Cardiac fibroblast (primary cell): ENCODE measurements at places on chromosomes 7 and 10.

DNA sequence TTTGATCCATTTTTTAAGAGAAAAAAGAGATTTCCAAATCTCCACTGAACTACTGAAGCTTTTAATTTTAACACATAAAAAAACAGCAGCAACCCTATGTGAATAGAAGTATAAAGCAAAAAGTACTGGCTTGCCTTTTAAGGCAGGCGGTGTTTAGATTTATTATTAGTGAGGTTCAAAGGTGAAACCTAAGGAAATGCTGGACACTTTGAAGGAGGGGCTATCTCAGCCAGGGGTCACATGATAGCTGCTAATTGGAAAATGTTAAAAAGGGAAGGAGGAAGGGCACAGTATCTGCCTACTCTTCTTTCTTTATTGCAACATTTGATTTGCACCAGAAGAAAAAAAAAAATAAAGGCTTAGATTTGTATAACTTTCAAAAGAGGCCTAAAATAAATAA, 183.8 kb downstream of the SKAP2 start:
- DNase-seq: no peak

GRCh38 chr10:60896033-60896432, 48.0 kb downstream of the RHOBTB1 start:
- DNase-seq: peak; percentile 79

DNA sequence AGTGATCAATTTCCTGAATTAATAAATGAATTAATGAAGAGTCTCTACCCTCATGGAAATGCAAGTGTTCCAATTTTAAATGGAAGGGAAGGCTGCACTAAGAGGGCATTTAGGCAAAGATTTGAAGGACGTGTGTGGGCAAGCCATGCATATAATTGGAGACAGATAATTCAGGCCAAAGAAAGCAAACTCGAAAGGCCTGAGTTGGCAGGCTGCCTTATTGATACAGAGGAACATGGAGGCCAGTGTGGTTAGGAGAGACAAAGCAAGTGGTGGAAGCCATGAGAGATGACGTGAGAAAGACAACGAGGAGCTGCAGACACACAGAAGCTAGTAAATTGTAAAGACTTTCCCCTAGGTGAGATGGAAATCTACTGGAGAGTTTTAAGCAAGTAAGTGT, 15.4 kb upstream of the PCLO start:
- peak; percentile 10 for DNase-seq

GRCh38 chr7:87517136-87517815, 41.8 kb upstream of the ABCB4 start:
- DNase-seq: peak; percentile 3

DNA sequence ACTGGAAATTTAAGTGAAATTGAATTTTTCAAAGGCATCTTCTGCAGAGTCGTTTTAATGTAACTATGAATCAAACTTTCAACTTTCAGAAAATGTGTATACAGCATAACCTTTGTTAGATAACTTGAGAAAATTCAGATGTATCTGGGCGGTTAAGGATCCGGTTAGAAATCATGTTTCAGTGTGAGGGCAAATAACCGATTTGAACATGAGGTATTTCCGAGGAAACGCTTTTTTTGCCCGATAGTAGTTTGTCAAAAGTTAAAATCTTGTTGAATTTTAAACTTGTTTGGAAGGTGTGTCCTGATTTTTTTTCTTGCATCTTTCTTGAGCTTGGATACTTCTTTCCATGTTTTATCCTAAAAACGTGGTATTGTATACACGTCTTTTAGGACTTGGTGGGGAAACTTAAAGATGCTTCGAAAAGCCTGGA, 1.3 kb upstream of the BMI1 start:
- DNase-seq: no peak

- DNase-seq: no peak
These were observed 4.4 kb upstream of the MYL7 start for GRCh38 chr7:44145479-44145968.

GRCh38 chr7:87831097-87831496, 45.1 kb downstream of the SLC25A40 start:
- DNase-seq: no peak

DNA sequence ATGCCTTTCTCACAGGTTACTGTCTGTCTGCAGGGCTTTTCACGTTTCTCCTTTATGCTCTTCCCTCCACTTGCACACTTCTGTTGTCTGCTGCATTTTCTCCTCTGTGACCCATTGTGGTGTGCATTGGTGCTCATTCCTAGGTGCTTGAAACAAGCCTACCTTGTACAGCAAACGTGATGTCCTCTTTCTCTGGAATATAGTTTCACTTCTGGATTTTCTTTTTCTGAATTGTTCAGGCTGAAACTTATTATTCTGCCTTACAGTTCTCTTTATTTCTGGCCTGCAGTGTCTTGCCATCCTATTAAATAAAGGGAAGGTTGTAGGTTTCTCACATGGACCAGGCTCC, 128.8 kb upstream of the SAMD8 start:
- DNase-seq: no peak

GRCh38 chr7:100745184-100745583, 11.8 kb downstream of the ZAN start:
- DNase-seq: peak; percentile 58

- DNase-seq: peak; percentile 19
These were observed 84.2 kb downstream of the STRA8 start for GRCh38 chr7:135317676-135318325.

GRCh38 chr10:132677473-132678227, 108.3 kb downstream of the NKX6-2 start:
- DNase-seq: no peak

DNA sequence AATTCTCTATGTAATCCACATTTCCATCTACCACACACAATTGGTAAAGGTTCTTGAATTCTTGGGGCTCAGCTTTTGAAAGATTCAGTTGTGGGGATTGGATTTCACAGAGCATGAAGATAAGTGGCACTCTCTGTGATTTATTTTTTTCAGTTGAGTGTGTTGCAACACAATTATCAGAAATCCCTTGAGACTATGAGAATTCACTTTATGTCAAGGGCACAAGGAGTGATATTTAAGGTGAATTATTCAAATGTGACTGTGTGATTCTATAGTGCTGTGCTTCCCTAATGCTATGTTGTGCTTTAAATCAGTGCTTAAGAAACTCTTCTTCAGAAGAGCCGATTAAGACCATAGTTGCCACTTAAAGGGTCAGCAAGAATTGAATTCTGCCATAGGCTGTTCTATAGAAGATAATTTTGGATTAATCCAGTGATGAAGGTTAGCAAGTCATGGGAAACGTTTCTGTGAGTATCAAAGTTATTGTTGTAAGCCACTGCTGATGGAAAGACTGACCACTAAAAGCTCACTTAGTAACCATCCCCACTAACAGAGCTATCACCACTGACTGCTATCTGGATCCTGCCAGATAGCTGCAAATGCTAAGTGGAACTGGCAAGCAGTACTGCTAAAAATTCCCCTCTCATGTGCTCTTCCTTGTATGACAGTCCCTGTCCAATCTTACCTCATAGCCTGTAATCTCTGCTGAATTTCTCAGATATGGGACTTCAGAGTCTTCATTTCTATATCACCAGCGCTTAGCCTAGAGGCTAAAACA, 134.0 kb upstream of the SEMA3D start:
- DNase-seq: no peak

DNA sequence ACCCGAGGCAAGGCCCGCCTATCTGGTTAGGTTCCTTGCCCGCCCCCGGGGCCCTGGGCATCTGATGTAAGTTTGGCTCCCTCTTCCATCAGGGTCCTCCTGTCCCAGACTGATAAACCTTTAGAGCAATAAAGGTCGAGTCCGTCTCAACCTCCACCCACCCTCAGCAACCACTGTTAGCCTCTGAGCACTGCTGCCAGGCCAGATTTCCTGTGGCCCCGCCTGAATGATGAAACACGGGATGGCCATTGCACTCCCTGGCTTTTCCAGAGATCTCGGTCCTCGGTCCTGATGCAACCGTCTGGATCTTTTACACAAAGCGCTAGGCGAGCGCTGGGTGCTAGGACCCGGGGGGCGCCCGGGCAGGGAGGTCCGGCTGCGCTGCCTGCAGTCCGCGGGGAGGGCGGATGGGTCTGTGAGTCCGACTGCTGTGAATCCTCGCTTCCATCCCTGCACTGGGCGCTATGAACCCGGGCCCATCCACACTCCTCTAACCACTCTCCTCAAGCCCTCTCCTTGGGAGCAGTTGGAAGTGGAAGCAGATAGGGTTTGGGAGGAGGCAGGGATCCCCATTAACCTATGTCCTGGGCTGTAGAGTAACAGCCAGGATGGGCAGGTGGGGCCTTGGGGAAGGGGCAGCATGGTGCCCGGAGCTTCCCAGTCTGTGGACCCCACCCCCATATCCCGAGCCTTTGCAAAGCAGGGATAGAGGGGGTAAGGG, 875 bp upstream of the DDIT4 start:
- DNase-seq: peak; percentile 98

DNA sequence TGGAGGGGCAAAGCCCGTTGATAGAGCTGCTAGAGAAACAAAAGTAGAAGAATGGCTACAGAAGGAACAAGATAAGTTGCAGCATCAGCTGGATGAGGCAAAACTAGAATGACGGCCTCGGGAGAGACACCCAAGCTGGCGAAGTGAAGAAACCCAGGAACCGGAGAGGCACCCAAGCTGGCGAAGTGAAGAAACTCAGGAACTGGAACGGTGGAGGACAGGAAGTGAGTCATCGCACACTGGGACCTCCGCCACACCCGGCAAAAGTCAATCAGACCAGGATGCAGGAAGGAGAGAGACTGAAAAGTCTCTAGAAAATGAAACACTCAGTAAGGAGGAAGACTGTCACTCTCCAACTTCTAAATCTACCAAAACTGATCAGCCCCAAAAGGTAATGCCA, 133.0 kb upstream of the NEBL start:
- DNase-seq: peak; percentile 88

GRCh38 chr10:29438271-29438670, 149.4 kb downstream of the LYZL1 start:
- no peak for DNase-seq

GRCh38 chr7:84674236-84674913, 479.8 kb upstream of the SEMA3A start:
- peak; percentile 25 for DNase-seq

- DNase-seq: no peak
These were observed 17.6 kb downstream of the CCDC136 start for GRCh38 chr7:128809363-128809762.

GRCh38 chr7:155741082-155741481, 71.2 kb downstream of the SHH start:
- no peak for DNase-seq

GRCh38 chr7:50851451-50851850, 68.8 kb upstream of the GRB10 start:
- peak; percentile 78 for DNase-seq

GRCh38 chr7:13898957-13899670, 90.4 kb downstream of the ETV1 start:
- no peak for DNase-seq

DNA sequence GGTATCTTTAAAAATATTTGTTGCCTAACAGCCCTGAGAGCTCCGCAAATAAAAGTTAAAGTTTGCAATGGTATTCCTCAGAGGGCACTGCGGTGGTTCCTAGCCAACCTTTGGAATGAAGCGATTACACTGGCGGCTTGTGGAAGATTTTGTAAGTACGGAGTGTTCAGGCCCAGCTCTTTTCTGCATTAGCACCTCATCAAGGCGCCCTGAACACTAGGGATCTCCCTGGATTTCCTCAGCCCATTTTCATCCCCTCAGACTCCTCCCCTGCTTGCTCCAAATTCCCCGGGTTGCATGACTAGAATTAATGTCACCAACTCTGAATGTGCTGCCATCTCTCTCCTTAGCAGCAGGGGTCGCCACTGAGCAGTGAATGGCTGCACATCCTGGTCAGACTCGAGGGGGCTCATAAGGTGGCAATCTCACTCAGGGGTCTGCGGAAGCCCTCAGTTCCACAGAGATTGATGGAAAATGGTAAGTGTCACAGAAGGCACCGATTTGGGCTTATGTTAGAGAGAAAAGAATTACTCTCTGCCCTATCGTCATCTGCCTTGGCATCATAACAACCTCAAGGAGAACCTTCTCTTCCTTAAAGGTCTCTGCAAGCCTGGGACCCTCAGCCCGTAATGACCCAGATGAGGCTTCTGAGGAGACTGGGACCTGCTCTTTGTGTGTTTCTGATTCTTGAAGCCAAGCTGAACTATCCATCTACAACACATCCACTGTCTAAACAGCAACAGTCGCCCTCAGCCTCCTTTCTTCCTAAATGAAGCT, 262.8 kb upstream of the AOAH start:
- peak; percentile 53 for DNase-seq

GRCh38 chr7:51326656-51327286, 10.2 kb upstream of the COBL start:
- DNase-seq: no peak

DNA sequence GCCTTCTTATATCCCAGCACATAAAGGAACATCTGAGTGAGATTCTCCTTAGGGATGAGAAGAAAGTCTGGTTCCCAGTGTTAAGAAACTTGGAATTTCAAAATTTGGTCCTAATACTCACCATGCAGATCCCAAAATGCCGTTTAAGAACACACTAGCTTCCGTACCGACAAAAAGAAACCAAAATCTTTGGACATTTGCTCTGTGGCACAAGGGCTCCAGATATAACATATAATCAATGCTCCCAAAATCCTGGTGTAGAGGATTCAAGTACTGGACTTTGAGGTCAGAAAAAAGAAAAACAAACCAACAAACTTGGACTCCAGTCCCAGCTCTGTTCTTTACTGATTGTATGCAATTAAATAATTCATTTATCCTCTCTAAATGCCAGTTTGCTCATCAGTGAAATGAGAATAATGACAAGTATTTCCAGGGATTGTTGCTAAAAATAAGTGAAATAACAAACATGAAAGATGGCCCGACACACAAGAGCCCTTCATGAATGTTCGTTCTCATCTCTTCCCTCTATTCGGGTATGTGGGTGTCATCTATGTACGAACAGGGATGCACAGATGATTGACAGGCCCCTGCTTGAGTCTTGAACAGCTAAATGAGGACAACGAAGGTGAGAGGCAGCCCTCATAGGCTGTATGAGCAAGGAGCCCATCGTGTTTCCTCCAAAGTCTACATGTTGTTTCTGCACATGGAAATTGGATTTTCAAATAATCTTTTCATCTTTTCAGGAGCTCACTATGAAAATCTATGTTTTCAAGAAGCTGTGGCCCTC, 48.6 kb upstream of the NEBL start:
- DNase-seq: no peak

DNA sequence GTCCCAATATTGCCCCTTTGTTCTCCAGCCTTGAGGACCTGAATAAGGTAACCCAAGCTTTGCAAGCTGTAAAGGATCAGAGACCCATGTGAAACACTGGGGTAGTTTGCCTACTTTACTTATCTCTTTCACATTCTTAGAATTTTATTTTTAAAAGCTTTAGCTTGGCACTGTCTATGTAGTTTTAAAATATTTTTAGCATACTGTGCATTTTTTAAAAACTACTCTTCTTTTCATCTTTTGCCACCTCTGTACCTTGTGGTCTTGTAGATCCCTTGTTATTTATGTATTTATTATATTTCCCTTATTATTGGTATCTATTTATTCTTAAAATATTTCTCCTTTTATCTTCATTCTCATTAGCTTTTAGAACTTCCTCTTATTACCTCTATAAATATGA, 12.0 kb upstream of the PTPRZ1 start:
- no peak for DNase-seq

GRCh38 chr10:79195091-79195923, 126.5 kb downstream of the ZMIZ1 start:
- DNase-seq: peak; percentile 88

- no peak for DNase-seq
These were observed 25.2 kb upstream of the FIGNL1 start for GRCh38 chr7:50475340-50475739.

GRCh38 chr7:152338561-152338960, 97.2 kb downstream of the KMT2C start:
- DNase-seq: peak; percentile 21
